ENCODE measurements at places on chromosomes 1 and 21.

DNA sequence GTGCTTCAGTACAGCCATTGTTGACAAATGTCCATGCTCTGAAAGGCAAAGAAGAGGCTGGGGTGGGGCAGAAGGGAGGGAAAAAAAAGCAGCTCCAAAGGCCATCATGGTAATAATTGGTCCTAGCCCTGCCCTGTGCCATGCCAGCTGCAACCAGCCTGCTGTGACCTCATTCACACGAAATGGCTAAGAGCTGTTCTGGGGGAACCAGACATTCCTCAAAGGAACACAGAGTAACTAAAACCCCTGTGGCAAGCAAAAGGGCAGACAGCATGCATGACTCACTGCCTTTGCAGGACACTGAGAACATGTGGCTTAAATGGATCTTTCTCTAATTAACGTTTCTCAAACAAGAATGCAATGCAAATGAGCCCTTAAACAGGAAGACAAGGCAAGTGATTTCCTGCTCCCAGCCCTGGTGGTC lies 42.3 kb downstream of the STYXL2 start:
- peak; percentile 87 for DNase-seq

DNA sequence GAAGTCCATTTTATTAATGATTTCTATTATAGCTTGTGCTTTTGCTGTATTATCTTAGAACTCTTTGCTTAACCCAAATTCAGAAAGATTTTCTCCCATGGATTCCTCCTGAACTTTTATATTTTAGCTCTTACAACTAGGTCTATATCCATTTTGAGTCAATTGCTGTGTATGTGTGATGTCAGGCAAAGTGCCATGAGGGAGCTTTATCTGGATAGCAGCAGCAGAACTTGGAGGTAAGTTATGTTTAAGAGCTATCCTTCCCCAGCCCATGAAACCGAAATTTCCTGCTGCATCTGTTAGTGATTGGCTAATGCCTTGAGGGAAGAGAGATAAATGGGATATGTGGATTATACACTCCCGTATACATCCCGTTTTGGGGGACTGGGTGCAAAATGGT lies 29.9 kb downstream of the ADAM30 start:
- no peak for DNase-seq

DNA sequence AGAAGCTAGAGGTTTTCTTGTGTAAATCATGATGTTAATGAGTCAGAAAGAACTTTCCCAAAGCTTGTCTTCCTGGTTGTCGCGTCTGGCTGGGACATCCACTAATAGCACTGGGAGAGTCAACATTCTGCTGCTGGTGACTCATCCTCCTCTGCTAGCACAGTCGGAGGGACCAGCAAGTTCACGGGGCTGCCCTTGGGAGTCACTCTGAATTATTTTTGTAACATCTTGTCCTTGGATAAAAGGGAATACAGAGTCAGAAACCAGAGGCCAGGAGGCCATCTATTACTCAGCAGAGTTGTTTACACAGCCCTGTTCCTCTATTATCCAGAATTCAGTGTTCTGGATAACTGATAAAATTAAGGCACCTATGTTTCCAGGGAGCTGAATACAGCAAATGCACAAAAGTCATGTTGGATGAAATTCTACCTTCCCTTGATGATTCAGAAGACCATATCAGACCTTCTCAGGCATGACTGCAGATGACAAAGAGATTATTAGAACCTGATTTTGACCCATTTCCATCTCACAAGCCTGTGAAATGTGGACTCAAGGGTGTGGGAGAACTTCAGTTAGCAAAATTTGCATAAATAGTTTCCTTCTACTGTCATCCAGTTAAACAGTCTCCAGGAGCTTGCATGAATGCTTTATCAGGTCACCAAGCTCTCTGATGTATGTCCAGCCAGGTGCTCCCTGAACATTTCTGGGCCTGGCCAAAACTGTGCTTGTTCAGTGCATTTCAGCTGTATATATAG lies 68.1 kb downstream of the JAK1 start:
- peak; percentile 95 for DNase-seq

- peak; percentile 60 for DNase-seq
These were observed 393 bp downstream of the LYSMD1 start for GRCh38 chr1:151165281-151165737.

GRCh38 chr1:35243691-35244090 lies 24.8 kb upstream of the ZMYM4 start:
- no peak for DNase-seq

GRCh38 chr1:83996191-83996590 lies 2.7 kb downstream of the TTLL7 start:
- DNase-seq, result no peak

Measured in choroid plexus epithelial cell (primary cell).